ENCODE measurements at places on chromosomes 5 and 9.
A peak's percentile ranks its signal among the peaks of the same experiment; 100 is the strongest.

- peak; percentile 75 for DNase-seq
These were observed 3.8 kb upstream of the ORM1 start for GRCh38 chr9:114319147-114319546.

DNA sequence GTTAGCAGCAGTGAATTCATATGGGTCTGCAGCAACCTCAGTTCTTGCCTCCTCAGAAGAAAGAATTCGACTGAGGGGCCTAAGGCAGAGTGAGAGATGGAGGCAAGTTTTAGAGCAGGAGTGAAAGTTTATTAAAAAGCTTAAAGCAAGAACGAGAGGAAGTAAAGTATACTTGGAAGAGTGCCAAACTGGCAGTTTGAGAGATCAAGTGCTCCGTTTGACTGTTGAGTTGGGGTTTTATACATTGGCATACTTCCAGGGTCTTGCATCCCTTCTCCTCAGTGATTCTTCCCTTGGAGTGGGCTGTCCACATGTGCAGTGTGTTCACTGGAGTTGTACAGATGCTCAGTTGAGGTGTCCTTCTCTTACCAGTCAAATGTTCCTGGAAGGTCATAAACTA, 203.6 kb downstream of the SPATA31D1 start:
- DNase-seq, result peak; percentile 20

- DNase-seq, result no peak
These were observed 99.0 kb upstream of the SSBP2 start for GRCh38 chr5:81849770-81850367.

DNA sequence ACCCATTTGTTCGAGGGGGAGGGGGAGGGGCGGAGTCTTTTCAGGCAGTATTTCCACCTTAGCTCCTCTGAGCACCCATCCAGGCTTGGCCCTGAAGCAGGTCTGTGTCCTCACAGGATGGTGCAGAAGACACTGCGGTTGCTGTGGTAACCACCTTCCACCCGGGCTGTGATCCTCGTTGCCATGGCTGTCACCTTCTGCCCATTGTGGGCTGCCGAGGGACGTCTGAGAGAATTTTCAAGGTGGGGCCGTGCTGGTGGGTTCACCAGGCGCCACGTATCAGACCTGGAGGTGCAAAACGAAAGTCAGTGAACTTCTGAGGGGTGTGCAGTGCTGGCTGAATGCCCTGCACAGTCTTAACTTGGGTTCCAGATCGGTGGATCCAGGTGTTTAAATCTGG, 26.7 kb downstream of the POLR1E start:
- DNase-seq, result no peak

DNA sequence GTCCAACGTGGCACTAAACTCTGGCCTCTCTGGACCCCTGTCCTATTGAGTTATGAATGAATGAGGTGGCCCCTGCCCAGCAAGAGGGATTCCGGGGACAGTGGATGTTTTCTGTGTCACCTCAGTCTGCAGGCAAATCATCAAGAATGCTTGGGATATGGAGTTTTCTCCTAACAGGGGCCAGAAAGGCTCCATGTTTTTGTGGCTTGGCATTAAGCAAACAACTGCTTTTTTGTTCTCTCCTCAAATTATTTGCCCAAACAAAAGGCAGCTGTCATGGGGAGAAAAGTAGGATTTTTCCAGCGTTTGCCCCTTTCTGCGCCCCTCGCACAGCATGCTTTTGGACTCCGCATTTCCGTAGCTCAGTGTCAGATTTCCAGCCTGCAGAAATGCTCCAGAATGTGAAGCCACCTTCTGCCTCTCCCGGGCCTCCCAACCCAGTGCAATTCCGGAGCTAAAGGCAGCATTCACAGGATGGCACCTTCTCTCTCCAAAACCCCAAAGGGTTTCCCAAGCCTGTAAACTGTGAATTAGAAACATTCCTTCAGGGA, 553.3 kb downstream of the CCDC171 start:
- DNase-seq, result no peak

- peak; percentile 96 for DNase-seq
These were observed 1.2 kb upstream of the PCSK1 start for GRCh38 chr5:96434201-96434645.

DNA sequence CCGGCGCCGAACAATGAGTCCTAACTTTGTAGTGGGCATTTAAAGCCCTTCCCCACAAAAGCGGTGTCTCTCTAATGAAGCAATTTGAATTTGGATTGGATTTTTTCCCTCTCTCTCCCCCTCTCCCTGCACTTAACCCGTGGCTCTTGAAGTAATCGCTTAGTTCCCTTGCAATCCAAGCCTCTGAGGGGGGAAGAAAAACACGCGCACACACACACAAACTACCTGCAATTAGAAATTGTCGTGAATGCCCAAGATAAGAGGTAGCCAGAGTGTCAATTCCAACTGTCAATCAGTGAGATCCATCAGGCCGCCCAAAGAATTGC, 1.2 kb downstream of the LHX6 start:
- DNase-seq, result peak; percentile 81

GRCh38 chr5:115274584-115274983, 11.9 kb upstream of the PGGT1B start:
- no peak for DNase-seq

DNA sequence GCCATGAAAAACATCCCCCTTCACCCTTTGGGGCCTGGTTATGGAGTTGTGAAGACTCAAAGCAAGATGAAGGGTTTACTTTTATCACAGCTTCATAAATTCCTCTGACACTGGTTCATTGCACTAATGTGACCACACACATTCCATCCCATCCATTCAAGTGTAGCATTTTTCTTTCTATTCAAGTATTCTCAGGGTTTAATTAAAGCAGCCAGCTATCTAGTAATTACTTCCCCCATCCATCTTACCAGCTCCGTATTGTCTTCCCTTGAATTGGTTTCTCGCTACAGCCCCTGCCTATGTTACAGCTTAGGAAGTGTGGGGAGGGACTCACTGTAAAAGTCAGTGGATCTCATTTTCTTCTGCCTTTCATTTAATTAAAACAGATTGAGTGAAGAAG, 387.0 kb upstream of the RFX3 start:
- DNase-seq, result no peak

DNA sequence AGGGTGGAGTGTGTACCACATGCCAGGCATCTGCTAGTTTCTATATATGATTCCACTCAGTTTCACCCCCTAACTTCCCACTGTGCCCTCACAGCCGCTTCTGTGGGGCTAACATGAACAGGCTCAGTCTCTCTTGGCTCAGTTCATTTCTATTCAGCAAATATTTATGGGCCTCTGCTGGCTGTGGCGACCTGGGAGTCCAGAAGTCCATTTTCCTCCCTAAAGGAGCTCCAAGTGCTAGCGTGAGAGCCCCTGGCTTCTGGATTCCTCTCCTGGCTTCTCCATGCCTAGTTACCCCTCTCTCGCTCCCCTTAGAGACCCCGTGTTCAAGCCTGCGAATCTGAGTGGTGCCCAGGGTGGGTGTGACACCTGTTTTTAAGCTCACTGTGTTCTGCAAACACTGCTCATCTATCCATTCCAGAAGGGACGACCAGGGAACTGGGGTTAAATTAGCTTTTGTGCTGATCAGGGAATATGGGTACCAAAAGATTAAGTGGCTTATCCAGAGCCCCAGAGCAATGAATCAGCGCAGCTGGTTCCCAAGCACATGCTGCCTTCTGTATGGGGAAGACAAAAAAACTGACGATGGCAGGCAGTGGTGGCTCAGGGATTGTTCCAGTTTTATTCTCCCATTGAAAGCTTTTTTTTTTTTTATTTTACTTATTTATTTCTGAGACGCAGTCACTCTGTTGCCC, 57.6 kb downstream of the HMCN2 start:
- DNase-seq, result no peak

DNA sequence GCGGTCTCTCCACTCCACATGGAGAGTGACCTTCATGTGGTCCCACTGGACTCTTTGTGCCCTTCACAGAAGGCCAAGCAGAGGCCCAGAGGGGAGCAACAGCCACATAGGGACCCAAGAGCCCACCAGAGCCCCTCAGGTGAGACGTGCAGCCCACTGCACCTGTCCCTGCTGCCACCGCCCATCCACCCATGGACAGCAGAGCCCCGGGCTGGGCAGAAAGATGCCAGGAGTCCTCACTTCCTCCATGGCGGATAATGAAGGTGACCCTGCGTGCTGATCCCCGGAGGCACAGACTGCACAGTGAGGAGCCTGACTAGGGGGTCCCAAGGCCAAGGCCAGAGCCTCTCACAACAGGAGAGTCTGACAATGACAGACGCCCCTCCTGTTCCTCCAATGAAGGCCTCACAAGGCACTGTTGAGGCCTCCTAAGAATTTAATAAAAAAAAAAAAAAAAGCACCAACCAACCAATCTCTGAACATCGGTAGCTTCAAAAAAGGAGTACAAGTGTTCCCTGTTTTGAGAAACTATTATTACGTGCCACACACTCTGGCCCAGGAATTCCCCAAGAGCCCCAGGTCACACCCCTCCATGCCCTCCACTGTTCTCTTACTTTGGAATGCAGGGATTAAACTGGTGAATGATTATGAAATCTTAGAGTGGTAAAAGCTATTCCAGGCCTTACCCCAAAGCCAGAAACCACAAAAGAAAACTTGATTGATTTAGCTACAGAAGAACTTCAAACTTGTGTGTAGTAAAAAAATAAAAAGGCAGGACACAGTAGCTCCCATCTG, 2.8 kb upstream of the PPP1R26 start:
- no peak for DNase-seq

DNA sequence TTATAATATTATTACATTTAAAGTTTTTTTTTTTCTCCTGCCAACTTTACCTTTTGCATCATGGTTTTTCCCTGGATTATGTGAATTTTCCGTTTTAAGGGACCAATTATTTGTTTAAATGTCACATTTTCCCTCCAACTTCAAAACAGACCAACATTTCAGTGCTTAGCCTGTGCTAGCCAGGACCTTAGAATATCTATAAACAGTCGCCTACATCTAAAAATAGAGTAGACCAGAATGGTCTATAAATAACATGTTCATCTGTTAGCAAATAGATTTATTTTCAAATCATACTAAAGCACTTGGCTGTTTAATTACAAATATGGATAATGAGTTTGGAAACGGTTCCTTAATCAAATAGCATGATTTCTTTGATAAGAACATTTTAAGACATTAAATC, 192.0 kb downstream of the FBN2 start:
- no peak for DNase-seq

DNA sequence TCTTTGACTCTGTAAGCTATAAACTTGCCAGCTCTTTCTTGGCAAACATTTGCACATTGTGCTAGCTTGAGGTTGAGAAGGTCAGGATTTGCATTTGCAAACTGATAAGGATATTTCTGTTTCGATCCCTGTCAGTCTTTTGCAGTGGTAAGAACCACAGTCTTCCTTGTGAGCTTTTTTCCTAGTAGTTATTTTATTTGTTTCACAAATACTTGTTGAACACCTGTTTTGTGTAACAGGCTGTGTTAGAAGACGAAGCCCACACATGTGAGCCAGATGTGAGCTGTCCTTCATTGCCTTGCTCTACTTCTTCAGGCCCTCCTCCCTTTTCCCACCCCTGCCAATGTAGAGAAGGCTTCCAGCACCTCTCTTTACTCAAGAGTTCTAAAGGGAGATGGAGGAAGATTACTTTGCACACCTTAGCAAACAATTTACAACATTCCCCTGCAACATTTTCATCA, 327.0 kb upstream of the KLF4 start:
- no peak for DNase-seq

DNA sequence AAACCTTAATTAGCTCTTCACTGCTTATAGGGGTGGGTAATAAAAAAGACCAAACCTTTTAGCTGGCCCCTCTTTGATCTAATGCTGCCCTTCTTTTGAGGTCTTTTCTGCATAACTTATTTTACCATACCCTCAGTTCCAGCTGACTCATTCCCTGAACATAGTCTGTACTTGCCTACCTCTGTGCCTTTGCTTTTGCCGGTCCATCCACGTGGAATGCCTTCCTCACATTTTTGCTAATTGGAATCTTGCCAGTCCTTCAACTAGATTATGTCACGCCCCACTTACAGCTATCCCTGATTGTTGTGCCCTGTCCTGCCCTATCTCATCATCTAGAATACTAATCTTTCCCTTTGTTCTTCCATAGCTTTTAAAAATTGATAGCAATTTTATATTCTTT, 44.2 kb downstream of the FAF2 start:
- no peak for DNase-seq

DNA sequence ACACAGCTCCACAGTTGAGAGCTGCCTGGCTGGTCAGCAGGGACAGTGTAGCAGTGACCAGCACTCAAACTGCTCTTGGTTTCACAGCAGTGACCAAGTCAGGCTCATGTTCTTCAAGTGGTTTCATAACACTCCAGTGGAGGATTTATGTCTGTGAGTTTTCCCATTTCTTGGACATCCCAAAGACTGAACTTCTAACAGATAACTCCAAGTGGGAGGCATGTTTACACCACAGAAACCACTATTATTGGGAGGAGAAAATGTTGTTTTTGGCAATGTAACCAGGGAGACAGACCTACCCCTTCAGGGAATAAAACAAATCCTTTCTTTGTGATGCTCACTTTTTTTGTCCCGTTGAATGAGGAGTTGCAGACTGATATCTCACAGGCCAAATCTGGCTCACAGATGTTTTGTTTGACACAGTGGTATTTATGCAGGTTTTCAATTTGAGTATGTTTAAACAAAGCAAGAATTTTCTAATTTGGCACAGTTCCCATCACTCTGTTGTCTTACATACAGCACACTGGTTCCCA, 141.5 kb downstream of the RMI1 start:
- no peak for DNase-seq

DNA sequence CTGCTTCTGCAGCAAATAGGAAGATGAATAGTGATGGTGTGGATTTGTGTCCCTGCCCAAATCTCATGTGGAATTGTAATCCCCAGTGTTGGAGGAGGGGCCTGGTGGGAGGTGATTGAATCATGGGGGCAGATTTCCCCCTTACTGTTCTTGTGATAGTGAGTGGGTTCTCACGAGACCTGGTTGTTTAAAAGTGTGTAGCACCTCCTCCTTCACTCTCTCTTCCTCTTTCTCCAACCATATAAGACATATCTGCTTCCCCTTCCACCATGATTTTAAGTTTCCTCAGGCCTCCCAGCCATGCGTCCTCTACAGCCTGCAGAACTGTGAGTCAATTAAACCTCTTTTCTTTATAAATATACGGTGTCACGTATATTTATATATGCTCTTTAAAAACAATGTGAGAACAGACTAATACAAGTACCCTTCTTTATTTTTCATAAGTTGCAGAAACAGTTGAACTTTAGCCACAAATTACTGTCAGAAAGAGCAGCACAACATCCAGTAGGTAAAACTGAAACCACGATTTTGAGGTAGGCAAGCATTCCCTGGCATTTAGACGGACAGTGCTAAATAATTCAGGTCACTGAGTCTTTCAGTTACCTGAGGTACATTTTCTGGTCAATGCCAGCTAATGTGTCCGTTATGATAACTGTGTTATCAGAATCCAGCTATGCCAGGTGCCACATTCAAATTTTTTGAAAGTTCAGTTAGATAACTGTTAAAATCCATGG, 79.3 kb upstream of the SPEF2 start:
- no peak for DNase-seq

- no peak for DNase-seq
These were observed 852.2 kb downstream of the EFNA5 start for GRCh38 chr5:106818552-106818951.

DNA sequence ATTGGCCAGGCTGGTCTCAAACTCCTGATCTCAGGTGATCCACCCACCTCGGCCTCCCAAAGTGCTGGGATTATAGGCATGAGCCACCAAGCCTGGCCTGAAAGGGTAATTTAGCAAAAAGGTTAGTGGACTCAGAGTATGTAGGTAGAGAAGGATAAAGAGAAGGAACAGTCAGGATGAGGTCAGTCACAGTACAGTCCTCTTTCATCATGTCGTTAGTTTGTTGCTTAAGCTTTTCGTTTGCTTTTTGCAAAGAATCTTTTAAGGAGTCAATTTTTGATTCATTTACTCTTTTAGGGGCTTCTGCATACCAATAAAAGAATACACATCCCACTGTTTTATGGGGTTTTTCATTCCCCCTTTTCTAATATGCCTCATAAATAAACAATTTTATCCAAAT, 17.8 kb upstream of the GBGT1 start:
- no peak for DNase-seq

- DNase-seq, result no peak
These were observed 14.3 kb downstream of the CD180 start for GRCh38 chr5:67182301-67182790.
